ENCODE measurements at places on chromosomes 6 and 20. TPM values are rescaled to one million over a fixed set of nuclear protein-coding genes. Genes with fewer than 3 reads are reported as not detected.
A peak's percentile ranks its signal among the peaks of the same experiment; 100 is the strongest.

Gene ARMC12
- 0.98 TPM for polyA plus RNA-seq

Gene HUS1B
- 0.43 TPM for polyA plus RNA-seq

Gene CD83
- 21.8 TPM for polyA plus RNA-seq

DNA sequence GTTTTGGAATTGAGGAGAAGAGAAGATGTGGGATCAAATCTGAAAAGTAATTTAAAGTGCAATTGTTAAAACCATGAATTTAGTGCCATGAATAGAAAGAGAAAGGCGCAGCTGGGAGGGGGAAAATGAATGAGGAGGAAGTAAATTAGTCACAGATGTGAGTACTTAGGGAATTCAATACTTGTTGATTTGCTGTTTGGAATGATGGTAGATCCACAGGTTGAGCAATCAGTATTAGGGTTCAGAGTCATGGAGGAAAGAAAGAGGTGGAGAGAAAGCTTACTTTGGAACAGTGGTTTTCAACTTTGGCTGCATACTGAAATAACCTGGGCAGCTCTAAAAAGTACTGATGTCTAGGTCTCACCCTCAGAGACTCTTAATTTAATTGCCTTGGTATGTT lies 229.7 kb upstream of the ASCC3 start:
- no peak for DNase-seq

DNA sequence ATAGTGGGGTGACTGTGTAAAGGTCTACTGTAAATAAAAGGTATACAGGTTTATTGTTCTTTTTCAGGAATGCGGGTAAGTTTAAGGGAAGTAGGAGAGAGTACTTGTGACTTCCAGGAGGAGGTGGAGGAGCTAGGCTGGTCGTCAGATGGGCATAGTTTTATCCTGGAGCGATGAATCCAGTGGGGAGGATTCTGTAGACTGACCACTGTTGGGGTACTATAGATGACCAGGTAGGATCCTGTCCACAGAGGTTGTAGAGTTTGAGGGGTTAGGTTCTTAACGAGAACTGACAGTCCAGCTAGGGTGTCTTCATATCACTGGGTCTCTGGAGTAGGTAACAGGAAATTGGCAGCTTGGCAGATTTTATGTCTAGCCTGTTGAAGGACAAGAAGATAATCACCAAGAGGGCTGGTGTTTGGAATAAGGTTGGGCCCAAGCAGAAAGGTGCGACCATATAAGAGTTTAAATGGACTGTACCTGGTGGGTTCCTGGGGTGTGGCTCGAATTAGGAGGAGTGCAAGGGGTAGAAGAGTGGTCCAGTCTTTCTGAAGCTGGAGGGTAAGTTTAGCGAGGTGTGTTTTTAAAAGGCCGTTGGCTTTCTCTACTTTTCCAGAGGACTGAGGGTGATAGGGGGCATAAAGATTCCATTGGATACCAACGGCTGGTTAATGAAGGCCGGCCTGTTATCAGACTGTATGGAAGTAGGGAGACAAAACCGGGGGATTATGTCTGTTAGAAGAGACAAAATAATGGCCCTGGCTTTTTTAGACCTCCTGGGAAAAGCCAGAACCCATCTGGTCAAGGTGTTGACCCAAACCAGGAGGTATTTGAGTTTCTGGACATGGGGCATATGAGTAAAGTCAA lies 751.3 kb upstream of the ADGRB3 start:
- no peak for DNase-seq

- DNase-seq, result peak; percentile 50
Observed at GRCh38 chr6:74755196-74755595, 450.7 kb downstream of the COL12A1 start.

DNA sequence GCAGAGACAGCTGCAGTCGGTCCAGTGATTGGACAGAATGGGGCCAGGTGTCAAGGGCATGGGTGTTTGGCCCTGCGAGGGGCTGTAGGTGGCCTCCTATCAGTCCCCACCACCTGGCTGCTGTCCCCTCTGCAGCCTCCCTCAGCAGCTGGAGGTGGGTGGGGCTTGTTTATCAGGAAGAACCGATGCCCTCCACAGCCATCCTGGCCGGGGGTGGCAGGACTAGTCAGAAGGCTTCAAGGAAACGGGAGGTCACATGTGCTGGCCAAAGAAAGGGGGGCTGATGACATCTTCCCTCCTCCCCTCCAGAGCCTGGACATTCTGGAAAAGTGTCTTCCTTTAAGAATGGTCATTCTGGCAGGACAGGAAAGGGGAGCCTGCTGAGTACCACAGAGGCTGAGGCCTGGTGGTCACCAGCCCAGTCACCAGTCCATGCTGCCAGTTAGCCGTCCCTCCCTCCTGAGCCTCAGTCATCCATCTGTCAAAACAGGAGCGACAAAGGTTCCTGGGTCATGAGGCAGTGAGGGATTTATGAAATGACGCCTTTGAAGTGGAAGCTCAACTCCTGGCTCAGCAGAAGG lies 4.1 kb downstream of the FAM210B start:
- no peak for DNase-seq

DNA sequence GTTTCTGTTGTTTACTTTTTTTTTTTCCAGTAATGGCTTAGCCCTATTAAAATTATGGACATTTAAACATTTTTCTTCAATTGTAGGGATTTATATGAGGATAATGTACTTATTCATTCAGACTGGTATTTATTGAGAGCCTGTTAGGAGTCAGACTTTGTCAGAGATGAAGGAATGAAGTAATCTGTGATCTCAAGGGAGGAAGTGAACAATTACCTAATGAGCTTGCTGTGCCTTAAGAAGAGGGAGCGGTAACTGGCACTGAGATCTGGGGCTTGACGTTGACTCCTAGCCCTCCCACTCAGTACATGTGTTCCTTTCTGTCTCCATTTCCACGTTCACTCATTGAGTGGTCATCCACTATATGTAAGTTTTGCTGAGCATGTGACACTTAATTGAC lies 12.6 kb downstream of the AFDN start:
- no peak for DNase-seq

GRCh38 chr20:60108397-60108796 lies 150.2 kb downstream of the CDH26 start:
- DNase-seq, result no peak

DNA sequence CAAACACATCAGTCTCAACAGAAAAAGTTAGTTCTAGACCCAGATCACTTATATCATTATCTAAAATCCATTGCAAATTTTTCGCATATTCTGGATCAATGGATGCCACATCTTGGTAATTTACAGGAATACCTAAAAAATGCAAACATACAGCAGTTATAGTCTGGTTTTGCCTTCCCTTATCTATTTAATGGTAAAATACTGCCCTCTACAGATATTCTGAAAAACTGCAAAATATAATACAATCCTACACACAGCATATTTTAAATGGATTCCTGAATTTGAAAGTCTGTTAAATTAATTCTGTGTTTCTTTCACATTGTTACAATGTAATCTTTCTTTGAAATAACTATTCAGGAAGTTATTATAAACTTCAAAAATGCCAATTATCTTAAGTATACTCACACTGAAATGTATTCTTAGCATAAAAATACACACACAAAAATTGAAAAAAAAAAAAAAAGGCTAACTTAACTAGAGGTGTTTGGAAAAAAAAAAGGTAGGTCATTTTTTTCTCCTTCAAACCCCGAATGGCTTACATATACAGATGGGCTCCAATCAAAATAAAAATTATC lies 88.4 kb downstream of the HACE1 start:
- DNase-seq, result no peak

Measured in left lung (tissue), 14 donors.